Body of pancreas (tissue), 4 donors: ENCODE measurements at places on chromosomes 13 and 19.

DNA sequence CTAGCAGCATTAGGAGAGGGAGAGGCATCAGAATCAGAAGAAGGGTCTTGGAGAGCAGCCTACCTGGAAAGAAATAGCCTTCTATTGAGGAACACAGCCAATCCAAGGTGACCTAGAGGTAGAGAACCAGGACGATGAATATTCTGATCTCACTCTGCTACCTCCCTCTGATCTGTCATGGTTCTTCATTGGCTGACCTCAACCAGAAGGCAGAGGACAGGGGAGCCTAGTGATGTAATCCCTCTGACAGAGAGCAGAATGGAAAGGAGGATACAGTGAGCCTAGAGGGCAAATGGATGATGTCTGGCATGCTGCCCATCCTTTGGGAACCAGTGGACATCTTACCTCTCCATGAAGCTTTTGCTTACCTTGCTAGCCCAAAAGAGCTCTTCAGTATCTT, 3.6 kb downstream of the ZNF507 start:
- no peak for DNase-seq

DNA sequence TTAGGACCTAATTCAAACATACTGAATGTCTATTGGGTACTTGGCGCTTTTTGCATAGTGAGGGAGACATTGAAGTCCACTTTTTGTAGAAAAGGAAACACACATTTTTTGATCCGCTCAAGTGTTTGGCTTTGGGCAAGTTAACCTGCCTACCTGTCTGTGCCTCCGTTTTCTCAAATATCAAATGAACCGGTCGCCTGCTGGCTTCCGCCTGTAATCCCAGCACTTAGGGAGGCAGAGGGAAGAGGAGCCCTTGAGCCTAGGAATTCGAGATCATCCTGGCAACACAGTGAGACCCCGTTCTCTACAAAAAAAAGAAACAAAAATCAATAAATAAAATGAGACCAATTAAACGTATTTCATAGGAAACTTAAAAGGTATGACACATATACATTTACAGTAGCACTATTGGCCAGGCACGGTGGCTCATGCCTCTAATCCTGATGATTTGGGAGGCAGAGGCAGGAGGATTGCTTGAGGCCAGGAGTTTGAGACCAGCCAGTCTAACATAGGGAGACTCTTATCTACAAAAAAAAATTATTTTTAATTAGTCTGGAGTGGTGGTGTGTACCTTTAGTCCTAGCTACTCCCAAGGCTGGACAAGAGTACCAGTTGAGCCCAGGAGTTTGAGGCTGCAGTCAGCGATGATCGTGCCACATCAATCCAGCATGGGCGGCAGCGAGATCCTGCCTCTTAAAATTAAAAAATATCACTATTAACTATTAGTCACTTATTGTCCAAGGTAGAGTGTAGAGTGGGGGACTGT, 1.3 kb downstream of the RAD23A start:
- no peak for DNase-seq

GRCh38 chr13:110166598-110166997, 140.4 kb downstream of the COL4A1 start:
- no peak for DNase-seq

DNA sequence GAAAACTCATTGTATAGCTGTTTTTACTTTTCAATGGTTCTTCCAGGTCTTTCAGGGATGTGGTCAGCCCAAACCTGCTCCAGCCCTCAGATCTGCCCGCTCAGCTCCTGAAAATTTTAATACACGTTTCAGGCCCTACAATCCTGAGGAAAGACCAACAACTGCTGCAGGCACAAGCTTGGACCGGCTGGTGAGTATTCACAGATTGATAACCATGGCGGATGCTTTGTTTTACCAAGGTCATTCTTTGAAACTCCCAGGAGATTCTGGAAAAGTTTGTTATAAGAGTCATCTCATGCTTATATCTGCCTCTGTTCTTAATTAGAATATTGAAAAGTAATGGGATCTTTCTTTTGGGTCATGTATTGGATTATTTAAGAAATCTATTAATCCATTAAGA, 173.5 kb downstream of the DCT start:
- DNase-seq, result no peak

- DNase-seq, result no peak
Measured at GRCh38 chr13:88592105-88592504, 920.9 kb downstream of the SLITRK5 start.

- peak; percentile 74 for DNase-seq
Measured at GRCh38 chr19:49570138-49570856, 10.1 kb downstream of the NOSIP start.

DNA sequence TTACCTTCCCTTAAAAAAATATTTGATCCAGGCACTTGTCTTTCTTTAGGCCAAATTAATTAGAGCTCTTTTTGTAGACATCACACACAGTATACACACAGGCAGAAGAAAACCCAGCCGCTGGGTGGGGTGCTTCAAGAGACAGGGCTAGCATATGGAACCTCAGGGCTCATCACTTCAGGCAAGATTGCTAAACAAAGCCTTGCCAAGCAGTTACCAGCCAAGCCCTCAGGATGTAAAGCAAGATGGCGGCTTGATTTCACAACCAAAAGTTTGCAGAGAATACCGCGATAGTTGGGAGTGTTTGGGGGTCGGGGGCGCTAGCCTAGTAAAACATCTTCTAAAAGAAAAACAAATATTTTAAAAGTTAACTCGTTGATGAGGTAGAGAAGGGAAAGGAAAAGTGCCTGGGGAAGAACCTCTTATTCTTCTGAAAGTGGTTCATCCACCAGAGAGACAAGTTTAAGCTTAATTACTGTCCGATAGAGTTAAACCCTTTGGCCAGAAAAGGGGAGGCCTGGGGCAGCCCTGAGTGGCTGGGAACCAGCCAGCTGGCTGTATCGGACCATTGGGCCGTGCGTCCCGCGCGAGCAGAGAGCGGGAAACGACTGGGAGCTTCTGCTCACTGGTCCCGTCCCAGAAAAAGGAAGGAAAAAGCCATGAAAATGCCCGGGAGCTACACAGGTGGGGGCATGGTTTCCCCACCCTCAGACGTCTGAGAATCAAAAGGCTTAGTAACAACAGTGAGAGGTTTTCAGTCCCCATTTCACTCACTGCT, 254.9 kb upstream of the PCDH20 start:
- DNase-seq, result no peak

GRCh38 chr19:49301165-49301865, 23.7 kb downstream of the SLC6A16 start:
- DNase-seq, result peak; percentile 81

GRCh38 chr13:40550130-40550529, 116.3 kb downstream of the FOXO1 start:
- DNase-seq, result no peak

DNA sequence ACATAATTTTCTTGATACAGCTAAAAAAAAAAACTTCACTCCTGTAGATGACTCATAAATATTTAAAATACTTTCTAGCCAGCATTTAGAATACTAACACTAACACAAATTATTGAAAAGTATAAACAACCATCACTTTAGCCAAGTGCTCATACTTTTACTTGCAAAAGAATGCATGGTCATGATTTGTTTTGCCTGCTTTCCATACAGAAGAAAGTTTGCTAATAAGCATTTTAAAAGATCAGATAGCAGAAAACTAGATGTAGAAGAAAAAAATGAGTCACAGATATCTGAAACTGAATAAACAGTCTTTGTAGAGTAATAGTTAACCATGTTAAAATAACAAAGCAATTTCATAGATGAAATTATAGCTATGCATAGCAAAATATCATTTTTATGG, 2280.4 kb upstream of the PCDH20 start:
- DNase-seq, result no peak

DNA sequence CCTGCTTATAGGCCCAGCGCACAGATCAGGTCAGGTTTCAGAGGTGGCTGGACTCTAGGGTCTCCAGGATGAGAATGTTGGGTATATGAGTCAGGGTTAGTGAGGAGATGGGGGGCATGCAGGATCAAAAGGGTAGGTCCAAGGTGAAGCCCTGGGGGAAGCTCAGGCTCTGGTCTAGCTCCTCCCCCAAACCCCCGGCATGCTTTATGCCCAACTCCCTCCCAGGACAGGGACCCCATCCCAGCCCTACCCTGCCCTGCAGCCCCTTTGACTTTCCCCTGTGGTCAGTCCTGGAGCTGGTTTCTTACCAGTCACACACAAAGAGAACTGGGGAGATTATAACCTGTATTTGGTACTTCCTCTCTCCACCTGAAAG, 9.8 kb upstream of the CEACAM18 start:
- no peak for DNase-seq

- no peak for DNase-seq
Measured at GRCh38 chr19:49639401-49640112, 386 bp downstream of the RRAS start.

GRCh38 chr13:59494151-59494550, 669.6 kb downstream of the DIAPH3 start:
- no peak for DNase-seq

GRCh38 chr13:34523406-34523805, 418.7 kb upstream of the NBEA start:
- DNase-seq, result no peak

- DNase-seq, result peak; percentile 39
Measured at GRCh38 chr19:33390101-33390907, 16.8 kb downstream of the CEBPG start.

GRCh38 chr13:45063261-45063860, 56.9 kb upstream of the GTF2F2 start:
- no peak for DNase-seq

DNA sequence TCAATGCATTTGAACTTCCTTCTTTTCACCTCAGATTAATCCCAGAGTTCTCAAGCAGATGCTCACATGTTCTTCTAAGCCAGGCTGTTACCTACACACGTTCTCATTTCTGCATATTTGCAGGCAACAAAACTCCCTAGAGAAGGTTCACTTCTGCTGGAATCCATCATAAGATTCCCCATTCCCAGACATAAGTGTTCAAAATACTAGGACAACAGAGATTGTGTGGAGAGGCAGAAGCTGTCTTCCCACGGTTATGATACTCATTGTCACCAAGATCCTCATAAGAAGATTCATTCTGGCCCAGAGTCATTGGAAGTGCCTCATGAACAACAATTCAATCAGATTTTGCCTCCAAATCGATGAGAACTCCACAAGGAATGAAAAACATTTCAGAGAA, 931.6 kb upstream of the MIR17HG start:
- no peak for DNase-seq

GRCh38 chr19:27745978-27746542, 1466.9 kb downstream of the UQCRFS1 start:
- no peak for DNase-seq

- DNase-seq, result no peak
Measured at GRCh38 chr13:66189986-66190385, 1040.2 kb downstream of the PCDH9 start.

DNA sequence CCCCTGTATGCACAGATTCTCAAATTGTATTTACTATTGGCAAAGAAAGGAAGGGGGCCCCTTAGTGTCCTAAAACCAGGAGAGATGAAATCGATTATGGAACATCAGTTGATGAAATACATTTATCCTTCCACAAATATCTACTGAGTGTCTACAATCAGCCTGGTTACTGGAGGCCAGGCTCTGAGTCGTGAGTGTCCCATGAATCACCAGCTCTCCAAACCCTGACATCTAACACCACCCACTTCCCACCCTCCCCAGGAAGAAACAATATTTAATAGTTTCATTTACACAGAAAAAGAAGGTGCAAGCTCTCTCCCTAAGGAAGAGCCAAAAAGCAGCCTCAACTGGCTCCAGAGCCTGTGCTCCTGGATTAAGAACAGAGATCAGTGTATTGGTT, 25.2 kb downstream of the KCTD15 start:
- no peak for DNase-seq

- DNase-seq, result no peak
Measured at GRCh38 chr19:2083174-2083854, 12.8 kb downstream of the MOB3A start.
